GM23248 (cell line): ENCODE measurements at places on chromosomes 1 and 21.

DNA sequence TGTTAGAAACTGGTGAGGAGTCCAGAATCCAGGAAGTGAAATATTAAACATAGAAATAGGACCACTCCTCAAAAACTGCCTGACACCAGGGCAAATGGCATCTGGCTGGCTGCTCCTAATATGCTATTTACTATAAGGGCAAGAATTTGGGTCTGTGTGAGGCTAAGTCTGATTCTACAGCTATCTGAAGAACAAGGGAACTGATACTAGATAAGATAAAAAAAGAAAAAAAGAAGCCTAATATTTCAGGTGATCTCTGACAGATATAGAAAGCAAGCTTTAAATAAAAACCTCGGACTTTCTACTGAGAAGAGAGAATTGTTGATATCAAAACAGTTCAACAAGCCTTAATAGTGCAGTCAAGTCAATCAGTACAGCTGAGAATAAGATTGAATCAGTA, 42.1 kb upstream of the VAV3 start:
- no peak for DNase-seq

DNA sequence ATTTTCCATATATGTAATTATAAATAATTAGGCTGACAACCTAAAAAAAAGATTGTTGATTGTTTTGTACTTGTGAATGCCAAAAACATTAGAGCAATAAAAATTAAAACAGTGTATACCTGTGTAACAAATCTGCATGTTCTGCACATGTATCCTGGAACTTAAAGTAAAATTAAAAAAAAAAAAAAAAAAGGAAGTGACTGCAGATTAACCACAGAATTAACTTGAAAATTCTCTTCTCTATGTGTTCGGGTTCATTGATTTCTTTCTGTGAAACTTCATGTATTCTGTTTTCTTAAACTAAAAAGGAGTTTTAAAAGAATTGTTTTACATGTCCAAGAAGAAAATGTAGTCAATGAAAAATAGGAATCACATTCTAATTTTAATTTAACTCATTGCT, 95.7 kb downstream of the FASLG start:
- no peak for DNase-seq

- DNase-seq = no peak
These were observed 13.8 kb upstream of the MPZL1 start for GRCh38 chr1:167707942-167708341.

DNA sequence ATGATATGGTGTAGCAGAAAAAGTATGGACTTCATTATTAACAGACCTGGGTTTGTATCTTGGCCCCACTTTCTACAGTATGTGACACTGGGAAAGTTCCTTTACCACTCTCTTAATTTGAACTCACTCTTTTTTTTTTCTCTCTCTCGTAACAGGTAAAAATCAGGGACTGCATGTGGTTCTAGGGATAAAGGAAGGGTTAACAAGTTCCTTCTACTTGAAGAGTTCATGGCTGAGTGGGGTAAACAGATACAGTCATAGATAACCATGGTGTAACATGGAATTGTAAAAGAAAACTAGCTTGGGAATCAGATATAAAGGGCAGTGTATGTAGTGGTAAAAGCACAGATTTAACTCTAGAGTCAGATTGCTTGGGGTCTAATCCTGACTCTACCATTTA, 21.2 kb downstream of the ZYG11B start:
- DNase-seq = no peak

GRCh38 chr1:184465489-184466146, 78.8 kb downstream of the C1orf21 start:
- no peak for DNase-seq

DNA sequence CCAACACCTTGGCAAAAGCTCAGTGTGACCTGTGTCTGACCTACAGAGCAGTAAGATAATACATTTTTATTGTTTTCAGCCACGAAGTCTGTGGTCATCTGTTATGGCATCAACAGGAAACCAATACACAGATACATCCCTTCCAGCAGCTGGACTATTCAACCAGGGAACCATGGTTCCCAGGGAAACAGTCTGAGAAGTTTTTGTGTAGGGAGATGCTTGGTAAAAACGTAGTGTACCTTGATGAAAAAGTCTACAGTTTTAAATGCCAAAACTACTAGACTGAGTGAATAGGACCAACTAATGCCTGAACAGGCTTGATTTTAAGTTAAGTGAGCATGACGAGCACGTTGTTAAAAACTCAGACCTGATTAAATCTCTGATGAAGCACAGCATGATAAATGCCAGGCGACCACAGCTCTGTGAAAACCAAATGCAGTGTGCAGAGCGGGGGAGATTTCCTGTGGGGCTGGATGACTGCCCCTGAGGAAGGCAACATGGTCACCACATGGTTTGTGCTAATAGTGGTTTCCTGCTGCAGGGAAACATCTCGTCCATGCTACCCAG, 228.9 kb downstream of the TNR start:
- DNase-seq = peak; percentile 7

- peak; percentile 33 for DNase-seq
These were observed 55.9 kb downstream of the HHAT start for GRCh38 chr1:210384625-210385024.

- DNase-seq = peak; percentile 9
These were observed 118.4 kb upstream of the NR5A2 start for GRCh38 chr1:199909137-199909536.

DNA sequence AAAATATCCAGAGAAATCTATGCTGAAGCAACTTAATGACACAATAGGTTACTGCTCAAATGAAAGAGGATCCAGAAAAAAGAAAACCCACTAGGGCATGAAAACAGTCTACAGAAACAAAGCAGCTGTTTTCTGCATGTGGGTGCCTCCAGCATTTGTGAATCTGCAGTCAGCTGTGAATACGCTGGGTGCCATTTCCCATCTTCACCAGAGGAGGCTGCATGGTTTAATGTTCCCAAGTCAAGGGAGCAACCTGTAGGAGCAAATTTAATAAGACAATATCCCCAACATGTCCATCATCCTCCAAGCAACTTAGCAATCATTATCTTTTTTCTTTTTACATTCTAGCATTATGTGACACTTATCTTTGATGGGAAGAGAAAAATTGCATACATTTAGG, 396.6 kb downstream of the BRINP2 start:
- DNase-seq = peak; percentile 41

- no peak for DNase-seq
These were observed 24.2 kb upstream of the CXADR start for GRCh38 chr21:17488620-17489019.

GRCh38 chr1:4006676-4007374, 106.8 kb upstream of the C1orf174 start:
- no peak for DNase-seq

- no peak for DNase-seq
These were observed 5.6 kb downstream of the TTC34 start for GRCh38 chr1:2795926-2796325.

DNA sequence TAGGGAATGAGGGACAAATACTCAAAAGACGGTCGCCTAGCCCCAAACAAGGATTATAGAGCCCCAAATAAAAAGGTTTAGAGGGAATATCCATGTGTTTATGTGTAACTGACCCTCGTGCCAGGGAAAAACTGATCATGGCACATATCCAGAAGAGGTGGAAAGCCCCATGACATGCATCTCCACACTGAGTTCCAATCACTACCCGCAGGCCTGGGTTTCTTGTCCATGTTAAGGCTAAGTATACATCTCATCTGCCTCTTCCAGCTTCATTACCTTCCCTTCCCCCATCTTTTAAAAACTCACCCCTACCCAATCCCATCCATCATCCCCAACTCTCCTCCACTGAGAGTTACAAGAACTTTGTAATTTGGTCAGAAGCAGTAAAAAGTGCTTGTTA, 15.2 kb downstream of the GADD45A start:
- DNase-seq = no peak

GRCh38 chr1:18798946-18799345, 60.5 kb downstream of the TAS1R2 start:
- no peak for DNase-seq

DNA sequence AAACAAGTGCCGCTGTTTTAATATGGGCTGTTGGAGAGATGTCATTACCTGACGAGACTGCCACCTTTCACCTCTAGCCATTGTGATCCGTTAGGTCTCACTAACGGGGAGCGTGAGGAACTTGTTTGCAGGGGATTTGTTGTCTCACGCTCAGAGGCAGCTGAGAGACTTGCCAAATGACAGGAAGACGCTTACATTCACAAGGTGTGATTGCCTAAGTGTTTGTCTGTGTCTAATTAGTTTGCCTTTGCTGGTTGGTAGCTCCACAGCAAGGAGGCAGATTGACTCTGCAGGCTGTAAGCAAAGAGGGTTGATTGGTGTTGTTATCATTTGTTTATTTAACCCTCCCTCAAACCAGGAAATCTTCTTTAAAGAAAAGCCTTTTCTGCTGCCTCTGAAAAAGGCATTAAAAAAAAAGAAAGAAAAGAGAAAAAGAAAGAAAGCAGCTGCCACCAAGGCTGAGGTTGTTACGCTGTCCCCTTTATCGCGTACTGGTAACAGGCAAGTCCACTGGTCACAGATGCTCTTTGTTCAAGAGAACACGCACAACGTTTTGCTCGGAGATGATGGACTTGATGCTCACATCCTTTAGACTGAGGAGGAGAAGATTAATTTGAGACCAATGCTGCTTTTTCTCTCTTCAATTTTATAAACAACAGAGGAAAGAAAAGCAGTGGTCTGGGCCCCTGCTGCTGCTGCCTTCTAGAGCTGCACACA, 203.9 kb downstream of the ZNF326 start:
- DNase-seq = no peak

DNA sequence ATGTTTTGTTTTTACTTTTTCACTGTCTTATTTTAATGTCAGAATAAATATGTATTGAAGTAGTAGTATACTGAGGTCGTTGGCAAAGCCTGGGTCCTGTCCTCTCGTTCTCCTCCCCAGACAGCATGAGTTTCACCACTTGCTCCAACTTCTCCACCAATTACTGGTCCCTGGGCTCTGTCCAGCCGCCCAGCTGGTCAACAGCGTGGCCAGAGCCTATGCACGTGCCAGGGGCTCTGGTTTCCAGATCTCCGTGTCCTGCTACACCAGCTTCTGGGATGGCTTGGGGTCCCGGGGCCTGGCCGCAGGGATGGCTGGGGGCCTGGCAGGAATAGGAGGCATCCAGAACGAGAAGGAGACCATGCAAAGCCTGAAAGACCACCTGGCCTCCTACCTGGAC, 19.3 kb downstream of the PTPN14 start:
- DNase-seq = no peak

- DNase-seq = no peak
These were observed 10.5 kb downstream of the CASZ1 start for GRCh38 chr1:10785728-10786638.

- DNase-seq = no peak
These were observed 742.6 kb upstream of the CXADR start for GRCh38 chr21:16770266-16770665.

DNA sequence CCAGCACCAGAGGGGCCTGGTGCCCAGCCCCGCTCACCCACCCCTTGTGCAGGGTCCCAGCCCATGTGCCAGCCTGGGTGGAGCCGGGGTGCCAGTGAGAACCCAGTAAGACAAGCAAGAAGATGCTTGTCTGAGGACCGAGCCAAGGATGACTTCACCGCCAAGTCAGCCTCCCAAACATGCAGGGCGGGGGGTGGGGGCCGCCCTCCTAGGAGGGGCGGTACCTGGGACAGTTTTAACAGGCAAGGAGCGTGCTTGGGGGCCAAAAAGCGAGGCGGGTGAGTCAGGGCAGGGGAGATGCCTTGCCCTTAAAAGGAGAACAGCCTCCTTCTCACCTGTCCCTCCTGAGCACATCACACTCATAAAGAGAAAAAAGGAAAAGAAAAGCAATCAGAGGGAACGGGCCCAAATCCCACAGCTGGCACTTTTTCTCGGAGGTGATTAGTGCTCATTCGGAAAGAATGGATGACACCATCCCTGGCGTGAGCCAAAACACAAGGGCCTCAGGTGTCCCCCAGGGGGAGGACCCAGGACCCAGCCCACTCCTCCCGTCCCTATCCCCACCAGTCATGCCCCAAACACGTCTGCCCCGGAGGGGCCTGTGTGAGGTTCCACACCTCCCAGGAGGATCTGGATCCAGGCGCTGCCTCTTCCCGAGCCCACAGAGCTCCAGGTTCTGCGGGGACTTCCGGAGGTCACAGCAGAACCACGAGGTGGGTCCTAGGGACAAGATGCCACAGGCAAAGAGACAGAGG, 77.6 kb upstream of the IFFO2 start:
- DNase-seq = peak; percentile 79

- DNase-seq = no peak
These were observed 52.1 kb downstream of the OBSCN start for GRCh38 chr1:228259951-228260350.

GRCh38 chr1:7781501-7781900, 2.6 kb upstream of the PER3 start:
- no peak for DNase-seq

DNA sequence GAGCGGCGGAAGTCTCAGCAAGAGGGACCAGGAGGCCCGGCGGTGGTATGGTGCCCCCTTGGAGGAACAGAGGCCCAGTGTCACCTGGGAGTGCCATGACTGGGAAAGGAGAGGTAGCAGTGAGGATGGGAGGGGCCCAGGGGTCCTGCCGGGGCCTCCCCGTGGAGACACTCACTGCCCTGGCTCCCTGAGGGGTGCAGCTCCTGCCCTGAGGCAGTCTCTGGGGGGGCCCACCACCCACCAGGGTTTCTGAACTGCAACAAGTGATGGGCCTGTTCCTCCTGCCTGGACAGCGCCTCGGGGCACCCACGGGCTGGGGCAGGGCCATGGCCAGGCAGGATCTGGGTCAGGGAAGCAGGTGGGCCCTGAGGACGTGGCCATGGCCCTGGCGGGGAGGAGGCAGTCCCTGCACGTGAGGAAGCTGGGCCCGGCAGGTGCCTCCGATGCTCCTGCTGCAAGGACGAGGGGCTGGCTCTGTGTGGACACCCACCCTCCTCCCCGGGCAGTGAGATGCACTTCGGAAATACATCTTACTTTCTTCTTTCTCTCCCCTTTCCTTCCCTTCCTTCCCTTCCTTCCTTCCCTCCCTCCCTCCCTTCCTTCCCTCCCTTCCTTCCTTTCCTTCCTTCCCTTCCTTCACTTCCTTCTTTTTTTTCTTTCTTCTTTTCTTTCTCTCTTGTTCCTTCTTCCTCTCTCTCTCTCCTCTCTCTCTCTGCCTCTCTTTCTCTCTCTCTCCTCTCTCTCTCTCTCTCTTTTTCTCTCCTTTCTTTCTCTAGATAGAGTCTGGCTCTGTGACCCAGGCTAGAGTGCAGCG, 66.6 kb downstream of the MORN1 start:
- no peak for DNase-seq

DNA sequence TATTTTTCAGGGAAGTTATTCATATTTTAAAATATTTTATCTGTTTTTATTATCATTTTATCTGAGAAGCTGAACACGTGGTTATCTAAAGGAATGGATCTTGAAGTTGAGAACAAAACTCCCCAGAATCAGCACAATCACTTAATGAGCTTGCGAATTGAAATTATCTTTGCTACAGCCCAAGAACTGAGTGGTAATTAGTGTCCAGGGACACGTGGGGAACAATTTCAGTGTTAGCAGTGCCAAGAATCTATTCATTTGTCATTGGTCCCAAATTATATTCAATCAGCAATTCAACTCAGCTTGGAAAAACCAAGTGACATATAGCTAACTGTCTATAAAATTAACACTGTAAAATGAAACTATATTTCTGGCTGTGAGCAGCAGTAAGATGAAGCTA, 197.6 kb upstream of the UBE2U start:
- no peak for DNase-seq

GRCh38 chr1:183674339-183674738, 21.2 kb upstream of the APOBEC4 start:
- peak; percentile 31 for DNase-seq
